ENCODE measurements at places on chromosomes 7 and 10.

DNA sequence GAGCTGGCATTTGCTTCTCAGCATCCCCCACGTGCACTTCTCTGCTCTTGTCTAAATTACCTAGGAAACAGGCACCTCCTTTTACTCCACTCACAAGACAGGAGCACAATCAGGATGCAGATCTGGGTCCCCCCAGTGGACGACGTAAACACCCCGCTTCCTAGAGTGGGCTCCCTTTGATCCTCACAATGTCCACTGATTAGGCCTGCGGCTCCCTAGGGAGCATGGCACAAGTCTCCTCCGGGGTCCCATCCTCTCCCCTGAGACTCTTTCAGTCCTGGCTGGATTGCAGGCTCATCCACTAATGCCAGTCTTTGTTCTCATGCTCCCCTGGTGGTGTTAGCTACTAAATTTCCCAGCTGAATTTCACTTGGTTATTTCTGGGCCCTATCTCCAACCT is 98.3 kb downstream of the GLI3 start:
- no peak for DNase-seq

DNA sequence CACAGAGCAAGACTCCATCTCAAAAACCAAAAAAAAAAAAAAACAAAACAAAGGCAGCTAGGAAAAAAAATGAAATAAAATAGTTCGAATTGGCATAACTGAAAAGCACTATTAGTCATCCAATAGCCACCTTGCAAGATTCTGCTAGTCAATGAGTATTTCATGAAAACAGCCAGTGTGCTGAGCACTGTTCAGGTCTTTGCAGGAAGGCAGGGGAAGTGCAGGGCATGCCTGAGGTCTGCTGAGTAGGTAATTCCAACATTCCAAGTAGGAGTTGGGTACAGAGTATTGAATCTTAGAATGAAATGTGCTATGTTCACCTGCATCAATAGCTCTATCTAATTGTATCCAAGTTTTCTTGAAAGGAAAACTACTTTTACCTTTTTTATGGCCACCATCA is 22.9 kb downstream of the ABRAXAS2 start:
- DNase-seq = no peak

GRCh38 chr7:1548438-1548831 is 7.6 kb downstream of the TMEM184A start:
- DNase-seq = no peak

GRCh38 chr10:62054408-62054807 is 152.9 kb downstream of the ARID5B start:
- DNase-seq = no peak

DNA sequence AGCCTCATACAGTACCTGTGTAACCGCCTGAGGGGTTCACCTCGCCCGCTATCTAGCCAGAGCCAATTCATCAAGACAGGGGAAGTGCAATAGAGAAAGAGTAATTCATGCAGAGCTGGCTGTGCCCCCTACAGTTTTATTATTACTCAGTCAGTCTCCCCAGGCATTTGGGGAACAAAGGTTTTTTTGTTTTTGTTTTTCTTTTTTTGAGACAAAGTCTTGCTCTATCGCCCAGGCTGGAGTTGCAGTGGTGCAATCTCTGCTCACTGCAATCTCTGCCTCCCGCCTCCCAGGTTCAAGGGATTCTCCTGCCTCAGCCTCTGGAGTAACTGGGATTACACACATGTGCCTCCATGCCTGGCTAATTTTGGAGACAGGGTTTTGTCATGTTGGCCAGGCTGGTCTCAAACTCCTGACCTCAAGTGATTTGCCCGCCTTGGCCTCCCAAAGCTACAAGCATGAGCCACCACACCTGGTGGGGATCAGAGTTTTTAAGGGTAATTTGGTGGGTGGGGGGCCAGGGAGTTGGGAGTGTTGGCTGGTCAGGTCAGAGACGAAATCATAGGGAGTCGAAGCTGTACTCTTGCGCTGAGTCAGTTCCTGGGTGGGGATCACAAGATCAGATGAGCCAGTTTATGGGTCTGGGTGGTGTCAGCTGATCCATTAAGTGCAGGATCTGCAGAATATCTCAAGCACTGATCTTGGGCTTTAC is 116.5 kb downstream of the MARCHF5 start:
- no peak for DNase-seq

DNA sequence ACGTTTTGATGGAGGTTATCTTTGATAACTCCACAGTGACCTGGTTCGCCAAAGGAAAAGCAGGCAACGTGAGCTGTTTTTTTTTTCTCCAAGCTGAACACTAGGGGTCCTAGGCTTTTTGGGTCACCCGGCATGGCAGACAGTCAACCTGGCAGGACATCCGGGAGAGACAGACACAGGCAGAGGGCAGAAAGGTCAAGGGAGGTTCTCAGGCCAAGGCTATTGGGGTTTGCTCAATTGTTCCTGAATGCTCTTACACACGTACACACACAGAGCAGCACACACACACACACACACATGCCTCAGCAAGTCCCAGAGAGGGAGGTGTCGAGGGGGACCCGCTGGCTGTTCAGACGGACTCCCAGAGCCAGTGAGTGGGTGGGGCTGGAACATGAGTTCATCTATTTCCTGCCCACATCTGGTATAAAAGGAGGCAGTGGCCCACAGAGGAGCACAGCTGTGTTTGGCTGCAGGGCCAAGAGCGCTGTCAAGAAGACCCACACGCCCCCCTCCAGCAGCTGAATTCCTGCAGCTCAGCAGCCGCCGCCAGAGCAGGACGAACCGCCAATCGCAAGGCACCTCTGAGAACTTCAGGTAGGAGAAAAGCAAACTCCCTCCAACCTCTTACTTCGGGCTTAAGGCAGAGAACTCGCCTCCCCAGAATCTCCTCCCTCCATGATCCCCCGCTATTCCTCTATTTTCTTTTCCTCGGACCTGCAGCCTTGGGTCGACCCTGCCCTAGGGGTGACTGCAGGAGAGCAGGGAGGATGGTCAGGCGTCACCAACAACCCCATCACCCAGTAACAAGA is at the start of gene SERPINE1:
Gene SERPINE1 (plus strand): TSS at position 454 of the 809 bp plus-strand sequence. CDS start 1,290 bp downstream, outside the sequence.
- peak; percentile 100 for DNase-seq

DNA sequence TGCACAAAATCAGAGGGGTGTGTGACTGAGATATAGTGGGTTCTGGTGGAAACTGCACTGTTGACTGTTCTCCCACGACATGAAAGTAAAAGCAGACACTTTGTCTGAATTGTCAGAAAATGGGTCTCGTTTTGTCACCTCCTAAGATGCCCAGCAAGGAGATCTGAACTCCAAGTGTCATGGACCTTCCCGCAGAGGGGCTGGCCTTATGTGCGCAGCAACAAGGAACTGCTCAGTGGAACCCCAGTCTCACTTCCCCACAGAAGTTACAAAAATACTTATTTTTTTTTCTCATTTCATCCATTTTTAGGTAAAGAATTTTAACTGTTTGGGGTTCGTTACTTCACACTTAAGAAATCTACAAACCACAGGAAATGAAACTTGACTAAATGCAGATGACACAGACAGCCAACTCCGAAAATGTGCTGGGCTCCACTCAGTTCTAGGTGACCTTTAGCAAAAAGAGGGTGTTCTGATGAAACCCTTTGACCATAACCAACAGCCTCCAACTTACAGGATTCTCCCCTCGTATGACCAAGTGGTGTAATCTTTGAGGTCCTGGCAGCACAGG is 115.0 kb downstream of the FAM107B start:
- DNase-seq = no peak

DNA sequence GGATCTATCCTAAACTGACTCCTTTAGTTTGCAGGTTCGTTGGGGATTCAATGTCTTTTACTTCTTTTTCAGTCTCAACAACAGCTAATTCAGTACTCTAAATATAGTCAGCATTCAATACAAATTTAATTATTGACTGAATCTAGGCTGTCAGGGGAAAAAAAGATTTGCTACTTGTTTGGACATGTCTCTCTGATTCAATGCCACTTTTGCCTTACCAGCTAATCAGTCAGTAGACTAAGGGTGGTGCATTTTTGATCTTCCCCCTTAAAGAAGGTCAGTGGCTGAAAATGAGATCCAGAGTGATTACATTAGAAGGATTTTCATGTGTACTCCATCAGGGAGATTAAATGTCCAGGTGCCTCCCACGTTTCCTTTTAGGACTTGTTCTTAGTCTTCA is 145.1 kb downstream of the C1GALT1 start:
- DNase-seq = no peak

GRCh38 chr7:95545673-95546072 is 50.6 kb downstream of the PDK4 start:
- DNase-seq = no peak

- peak; percentile 64 for DNase-seq
Observed at GRCh38 chr10:79070081-79070605, 1.4 kb downstream of the ZMIZ1 start.

DNA sequence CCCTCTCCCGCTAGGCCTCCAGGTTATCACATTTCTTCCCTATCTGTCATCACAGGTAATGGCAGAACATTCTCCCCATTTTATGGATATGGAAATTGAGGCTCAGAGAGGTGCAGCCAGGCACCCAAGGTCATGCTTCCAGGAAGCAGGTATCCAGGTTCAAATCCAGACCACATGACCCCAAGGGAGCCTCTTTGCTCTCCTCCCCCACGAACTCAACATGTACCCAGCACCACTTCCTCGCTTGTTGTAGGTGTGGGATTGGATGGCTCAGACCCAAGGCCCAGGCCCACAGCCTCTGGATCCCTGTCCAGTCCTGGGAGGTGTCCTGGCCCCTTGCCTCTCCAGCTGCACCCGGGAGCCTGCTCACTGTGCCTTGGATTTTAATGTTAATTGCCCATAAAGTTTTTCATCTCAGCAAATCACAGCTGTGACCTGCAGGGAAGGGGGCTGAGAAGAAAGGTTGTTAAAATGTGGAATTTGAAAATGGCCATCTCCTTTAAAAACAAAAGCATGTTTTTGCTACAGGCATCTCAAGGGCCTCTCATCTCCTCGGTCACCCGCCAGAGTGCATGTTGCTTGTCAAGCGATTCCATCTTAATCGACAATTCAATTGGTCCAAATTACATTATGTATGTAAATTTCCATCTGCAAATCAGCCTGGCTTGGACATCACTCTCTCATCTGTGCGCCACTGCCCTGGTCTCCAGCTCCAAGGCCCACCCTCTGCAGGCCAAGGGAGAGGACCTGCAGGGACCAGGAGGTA is 205.4 kb upstream of the ZMIZ1 start:
- no peak for DNase-seq

DNA sequence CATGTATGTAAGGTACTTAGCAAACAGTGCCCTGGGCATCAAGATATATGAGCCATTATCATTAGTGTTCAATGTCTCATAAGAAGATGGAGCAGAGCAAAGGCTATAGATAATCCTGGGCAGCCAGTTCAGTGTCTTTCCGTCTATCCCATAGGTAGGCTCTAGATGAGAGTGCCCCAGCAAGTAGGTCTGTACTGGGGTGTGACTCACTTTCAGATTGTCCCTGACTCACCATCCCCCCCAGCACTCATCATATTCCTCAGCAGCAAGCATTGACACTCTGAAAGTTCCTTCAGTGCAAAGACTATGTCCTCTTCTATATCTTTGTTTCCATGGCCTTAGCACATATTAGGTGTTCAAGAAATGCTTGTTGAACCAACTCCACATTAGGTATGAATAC is 20.0 kb upstream of the FAM204A start:
- DNase-seq = no peak

DNA sequence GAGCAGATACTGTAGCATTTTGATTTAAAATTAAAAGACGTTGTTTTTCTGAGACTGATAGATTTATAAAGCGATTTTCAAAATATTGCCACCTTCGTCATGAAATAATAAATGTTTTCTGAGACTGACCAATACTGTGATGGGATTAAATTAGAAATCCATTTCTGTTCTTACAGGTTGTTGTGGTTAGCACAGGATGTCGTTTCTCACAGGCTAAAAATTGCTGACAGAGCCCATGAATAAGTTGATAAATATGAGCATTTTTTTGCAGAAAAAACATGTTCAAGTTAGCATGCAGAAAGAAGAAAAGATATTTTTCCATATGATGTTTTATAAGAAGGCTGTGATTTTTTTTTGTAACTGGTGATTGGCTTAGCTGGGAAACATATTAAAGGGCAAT is 66.8 kb downstream of the POU6F2 start:
- DNase-seq = peak; percentile 3

- DNase-seq = peak; percentile 28
Observed at GRCh38 chr10:84429926-84430520, 101.6 kb downstream of the CCSER2 start.

DNA sequence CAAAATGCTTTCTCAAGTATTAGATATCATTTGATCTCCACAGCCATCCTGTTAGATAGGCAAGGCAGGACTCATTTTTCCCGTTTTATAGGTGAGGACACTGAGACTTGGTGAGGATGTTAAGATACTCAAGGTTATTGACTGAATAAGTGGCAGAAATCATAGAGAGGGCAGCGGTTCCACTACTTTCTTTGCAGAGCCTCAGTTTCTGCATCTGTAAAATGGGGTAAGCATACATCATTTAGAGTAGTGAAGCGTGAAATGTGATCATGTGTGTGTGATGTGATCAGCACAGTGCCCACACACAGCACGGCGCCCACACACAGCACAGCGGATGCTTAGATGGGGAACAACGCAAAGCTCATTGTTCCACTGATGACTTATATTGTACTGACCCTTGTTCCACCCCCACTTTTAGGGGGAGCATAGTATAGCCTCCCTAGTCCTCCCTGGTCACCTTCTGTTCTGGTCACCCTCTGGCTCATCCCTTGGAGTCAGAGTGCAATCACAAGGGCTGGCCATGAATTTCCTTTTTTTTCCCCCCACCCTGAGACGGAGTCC is 10.5 kb downstream of the UBTD1 start:
- DNase-seq = no peak

GRCh38 chr7:91288208-91288824 is 24.1 kb downstream of the FZD1 start:
- no peak for DNase-seq
